ENCODE measurements at places on chromosomes 2 and 18.
A peak's percentile ranks its signal among the peaks of the same experiment; 100 is the strongest.

- no peak for DNase-seq
Measured at GRCh38 chr2:240630771-240631547, 5.7 kb downstream of the GPR35 start.

- no peak for DNase-seq
Measured at GRCh38 chr18:35770376-35771014, 189.0 kb downstream of the GALNT1 start.

GRCh38 chr18:62487161-62487560, 35.7 kb upstream of the ZCCHC2 start:
- DNase-seq, result no peak

DNA sequence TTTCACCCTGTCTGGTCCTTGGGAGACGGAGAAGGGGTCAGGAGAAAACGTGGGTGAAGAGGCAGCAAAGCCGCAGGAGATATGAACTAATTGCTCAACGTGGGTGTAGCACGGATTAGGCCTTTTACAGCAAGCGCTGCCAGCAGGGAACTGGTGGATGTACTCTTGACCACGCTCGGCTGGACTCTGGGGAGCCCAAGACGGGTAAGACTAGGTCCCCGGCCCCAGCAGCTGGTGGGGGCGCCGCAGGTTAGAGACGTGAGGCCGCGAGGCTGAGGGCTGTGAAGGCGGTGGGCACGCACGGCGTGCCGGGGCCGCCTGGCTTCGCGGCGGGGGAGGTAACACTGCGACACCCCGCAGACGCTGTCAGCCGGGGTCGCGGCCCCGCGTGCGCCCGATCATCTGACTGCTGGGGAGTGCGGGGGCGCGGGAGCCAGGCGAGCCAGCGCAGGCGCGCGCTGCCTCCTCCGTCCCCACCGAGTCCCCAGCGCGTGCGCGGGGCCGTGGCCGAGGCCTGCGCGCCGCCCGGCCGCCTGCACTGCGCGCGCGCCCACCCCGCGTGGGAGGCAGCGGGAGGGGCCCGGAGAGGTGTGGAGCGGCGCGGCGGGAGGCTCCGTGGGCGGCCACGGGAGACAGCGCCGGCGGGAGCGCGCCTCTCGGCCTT, at the start of gene CLIP4:
TSS of gene CLIP4 (plus strand) at position 470 of the 664 bp plus-strand sequence. CDS start 5,974 bp downstream, outside the sequence.
- DNase-seq, result peak; percentile 56

- DNase-seq, result no peak
Measured at GRCh38 chr2:169714699-169715098, 18.9 kb upstream of the KLHL23 start.

DNA sequence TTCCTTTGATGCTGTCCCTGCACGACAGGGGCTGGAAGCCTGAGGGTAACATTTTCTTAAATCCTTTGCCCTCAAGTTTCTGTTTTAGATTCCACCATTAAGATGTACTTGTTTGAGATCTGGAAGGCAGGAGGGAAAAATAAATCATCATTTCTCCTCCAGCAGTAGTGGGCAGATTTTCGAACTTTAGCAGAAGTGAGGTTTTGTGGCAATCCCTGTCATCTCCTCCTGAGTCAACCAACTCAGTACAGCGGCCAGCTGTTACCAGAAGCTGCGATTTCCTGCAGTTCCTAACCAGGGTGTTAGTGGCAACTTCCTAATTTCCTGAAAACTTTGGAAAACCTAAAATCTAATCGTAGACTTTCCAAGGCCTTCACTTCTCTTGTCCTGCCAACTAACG, 517.2 kb upstream of the ACVR2A start:
- DNase-seq, result no peak

- no peak for DNase-seq
Measured at GRCh38 chr2:69253112-69253511, 133.9 kb downstream of the GFPT1 start.

GRCh38 chr2:71671203-71671854, 218.0 kb downstream of the DYSF start:
- DNase-seq, result no peak

DNA sequence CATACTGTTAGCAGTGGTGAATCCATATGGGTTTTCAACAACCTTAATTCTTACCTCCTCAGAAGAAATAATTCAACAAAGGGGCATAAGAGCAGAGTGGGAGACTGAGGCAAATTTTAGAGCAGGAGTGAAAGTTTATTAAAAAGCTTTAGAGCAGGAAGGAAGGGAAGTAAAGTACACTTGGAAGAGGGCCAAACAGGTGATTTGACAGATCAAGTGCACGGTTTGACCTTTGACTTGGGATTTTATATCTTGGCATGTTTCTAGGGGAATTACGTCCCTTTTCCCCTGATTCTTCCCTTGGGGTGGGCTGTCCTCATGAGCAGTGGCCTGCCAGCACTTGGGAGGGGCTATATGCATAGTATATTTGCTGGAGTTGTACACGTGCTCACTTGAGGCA, 280.5 kb downstream of the MBD5 start:
- no peak for DNase-seq

- DNase-seq, result no peak
Measured at GRCh38 chr2:85085563-85085962, 47.6 kb upstream of the TCF7L1 start.

- no peak for DNase-seq
Measured at GRCh38 chr2:132991471-132992045, 321.6 kb upstream of the LYPD1 start.

GRCh38 chr2:160566717-160567116, 73.1 kb upstream of the RBMS1 start:
- no peak for DNase-seq

GRCh38 chr2:220811952-220812570, 760.0 kb downstream of the EPHA4 start:
- no peak for DNase-seq

DNA sequence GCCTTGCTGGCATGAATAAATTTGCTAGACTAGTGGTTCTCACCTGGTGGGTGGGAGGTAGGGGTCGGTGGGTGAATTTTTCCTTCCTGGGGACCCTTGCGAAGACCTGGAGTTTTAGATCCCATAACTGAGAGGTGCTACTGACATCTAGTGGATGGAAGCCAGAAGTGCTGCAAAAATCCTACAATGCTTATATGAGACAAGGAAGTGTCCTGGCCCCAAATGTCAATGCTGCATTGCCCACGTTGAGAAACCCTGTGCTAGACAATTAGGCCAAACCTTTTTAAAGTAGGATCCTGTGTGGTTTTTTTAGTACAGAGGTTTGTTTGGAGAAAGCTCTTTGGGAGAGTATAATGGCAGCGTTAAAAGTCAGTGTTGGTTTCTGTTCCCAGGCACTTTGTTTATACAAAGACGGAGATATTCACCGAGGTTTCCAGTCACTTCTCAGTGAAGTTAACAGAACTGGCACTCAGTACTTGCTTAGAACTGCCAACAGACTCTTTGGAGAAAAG, 9.6 kb downstream of the SERPINB8 start:
- peak; percentile 11 for DNase-seq

DNA sequence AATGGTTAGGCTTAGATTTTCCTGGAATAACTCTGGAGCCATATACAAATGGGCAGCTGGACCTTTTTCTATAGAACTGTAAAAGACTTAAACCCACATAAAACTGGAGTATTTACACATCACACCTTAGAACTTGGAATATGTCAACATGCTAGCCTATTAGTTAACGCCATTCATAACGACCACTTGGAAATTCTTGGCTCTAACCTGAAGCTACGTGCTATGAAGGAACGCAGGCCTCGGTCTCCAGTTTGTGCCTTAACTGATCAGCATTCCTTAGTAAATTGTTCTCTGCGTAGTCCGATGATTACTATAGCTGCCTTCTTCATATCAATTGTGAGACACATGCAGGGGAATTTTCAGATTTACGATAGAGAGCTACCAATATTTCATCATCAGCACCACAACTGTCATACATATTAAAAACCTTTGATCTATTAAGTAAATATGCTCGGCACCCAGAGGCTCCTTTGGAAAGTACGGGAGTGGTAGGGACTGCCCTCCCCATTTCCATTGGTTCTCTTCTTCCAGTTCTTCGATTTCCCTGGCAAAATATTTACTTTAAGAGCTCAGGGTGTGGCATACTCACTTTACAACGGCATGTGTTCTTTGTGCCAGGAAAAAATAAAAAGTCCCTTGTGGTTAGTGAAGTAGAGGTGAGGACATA, 17.5 kb upstream of the CCL20 start:
- DNase-seq, result no peak

DNA sequence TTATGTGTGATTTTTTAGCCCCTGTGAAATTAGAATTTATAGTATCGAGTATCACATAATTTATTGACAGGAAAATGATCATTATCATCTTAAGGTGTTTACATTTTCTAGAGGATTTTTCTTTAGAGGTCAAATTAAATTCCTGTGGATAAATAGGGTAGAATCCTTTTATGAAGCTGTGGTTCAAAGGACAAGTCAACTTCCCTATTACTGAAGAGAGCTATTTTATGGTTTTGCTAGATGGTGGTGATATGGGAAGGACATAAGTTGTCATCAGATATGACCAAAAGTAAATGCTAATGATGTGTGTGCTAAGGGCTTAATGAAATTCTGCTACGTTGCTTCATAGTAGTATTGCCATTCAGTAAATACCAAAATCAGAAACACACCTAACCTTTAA, 80.1 kb downstream of the EML4 start:
- DNase-seq, result no peak

GRCh38 chr2:174588463-174588862, 9.1 kb downstream of the WIPF1 start:
- DNase-seq, result no peak

GRCh38 chr2:56337342-56337741, 153.6 kb downstream of the CCDC85A start:
- no peak for DNase-seq

GRCh38 chr18:76999077-76999476, 133.5 kb downstream of the MBP start:
- no peak for DNase-seq

DNA sequence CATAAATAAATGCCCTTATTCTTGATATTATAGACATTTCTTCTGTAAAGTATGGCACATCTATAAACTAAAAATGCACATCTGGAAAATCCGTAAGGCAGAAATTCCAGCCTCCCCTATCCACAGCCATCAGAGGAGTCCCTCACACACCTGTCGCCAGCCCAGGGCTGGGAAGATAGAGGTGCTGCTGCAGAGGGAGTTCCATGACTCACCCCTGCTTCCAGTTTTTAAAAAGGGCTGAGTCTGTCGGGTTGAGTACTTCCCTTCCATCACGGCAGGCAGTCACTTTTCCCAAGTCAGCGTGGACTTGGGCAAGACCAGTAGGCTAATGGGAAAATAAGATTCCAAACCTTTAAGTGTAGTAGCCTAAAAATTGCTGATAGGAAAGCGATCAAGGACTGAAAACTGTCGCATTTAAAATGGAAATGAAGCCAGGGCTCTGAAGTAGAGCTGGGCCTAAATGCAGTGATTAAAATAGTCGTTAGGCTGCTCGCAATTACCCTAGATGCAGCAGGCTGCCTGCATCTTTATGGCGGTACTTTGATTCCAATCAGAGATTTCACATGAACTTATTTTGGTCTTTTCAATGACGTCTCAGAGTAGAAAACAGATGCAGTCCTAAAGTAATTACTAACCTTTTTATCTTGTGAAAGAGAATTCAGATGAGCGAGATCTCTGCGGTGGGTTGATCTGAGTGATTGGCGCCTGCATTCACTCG, 280.5 kb downstream of the AGAP1 start:
- DNase-seq, result no peak

GRCh38 chr18:36745219-36745975, 83.4 kb downstream of the TPGS2 start:
- DNase-seq, result no peak

DNA sequence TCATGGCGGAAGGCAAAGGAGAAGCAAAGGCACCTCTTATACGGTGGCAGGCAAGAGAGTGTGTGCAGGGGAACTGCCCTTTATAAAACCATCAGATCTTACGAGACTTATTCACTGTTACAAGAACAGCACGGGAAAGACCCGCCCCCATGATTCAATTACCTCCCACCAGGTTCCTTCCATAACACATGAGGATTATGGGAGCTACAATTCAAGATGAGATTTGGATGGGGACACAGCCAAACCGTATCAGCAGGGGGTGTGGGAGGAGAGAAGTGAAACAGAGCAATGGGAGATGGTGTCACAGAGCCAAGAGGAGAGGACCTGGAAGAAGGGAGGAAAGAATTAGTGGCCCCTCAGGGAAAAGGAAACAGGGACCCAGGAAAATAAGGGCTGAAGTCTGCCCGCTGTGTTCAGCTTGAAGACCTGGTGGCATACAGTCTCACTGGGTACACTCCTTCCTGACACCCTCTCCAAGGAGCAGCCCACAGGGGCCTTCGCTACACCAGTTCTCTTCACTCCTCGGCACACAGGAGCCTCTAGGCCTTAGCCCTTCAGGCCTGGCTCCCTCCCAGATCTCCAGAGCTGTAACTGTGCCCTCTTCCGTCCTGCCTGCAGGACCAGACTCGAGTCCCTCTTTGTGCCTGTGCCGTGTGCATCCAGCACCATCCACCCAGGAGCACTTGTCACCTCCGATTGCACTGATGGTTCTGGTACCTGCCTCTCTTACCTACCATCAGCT, 262.1 kb downstream of the EIPR1 start:
- no peak for DNase-seq

DNA sequence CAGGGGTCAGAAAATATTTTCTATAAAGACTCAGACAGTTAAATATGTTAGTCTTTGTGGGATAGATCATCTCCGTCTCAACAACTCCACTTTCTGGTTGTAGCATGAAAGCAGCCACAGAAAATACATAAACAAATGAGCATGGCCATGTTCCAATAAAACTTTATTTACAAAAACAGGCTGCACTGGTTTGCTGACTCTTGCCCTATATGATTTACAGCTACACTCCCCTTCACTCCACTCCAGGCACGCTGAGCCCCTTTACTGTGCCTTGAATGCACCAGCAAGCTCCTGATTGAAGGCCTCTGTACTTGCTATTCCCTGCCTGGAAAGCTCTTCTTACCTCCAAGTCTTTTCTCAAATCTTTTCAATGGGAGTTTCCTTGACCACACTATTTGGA, 5.8 kb upstream of the STAMBP start:
- DNase-seq, result no peak

DNA sequence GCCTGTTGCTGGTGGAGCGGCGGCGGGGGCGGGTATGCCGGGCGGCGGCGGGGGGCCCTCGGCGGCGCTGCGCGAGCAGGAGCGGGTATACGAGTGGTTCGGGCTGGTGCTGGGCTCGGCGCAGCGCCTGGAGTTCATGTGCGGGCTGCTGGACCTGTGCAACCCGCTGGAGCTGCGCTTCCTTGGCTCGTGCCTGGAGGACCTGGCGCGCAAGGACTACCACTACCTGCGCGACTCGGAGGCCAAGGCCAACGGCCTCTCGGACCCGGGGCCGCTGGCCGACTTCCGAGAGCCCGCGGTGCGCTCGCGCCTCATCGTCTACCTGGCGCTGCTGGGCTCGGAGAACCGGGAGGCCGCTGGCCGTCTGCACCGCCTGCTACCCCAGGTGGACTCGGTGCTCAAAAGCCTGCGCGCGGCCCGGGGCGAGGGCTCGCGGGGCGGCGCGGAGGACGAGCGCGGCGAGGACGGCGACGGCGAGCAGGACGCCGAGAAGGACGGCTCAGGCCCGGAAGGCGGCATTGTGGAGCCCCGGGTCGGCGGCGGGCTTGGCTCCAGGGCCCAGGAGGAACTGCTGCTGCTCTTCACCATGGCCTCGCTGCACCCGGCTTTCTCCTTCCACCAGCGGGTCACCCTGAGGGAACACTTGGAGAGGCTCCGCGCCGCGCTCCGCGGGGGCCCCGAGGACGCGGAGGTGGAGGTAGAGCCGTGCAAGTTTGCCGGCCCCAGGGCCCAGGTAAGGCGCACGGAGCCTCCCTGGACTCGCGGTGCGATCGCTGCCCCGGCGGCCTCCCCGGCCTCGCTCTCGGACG, 1.0 kb downstream of the ZCCHC2 start:
- no peak for DNase-seq

GRCh38 chr2:63772061-63772460, 69.6 kb upstream of the UGP2 start:
- no peak for DNase-seq

Measured in stimulated activated CD8-positive, alpha-beta memory T cell treated with anti-CD3 and anti-CD28 coated beads, Interleukin-12 subunit alpha, Interleukin-12 subunit beta, amount 100 ng/mL, for 1 hour (primary cell).